Stromal cell of bone marrow (primary cell): ENCODE measurements at places on chromosomes 7 and 10.
A peak's percentile ranks its signal among the peaks of the same experiment; 100 is the strongest.

DNA sequence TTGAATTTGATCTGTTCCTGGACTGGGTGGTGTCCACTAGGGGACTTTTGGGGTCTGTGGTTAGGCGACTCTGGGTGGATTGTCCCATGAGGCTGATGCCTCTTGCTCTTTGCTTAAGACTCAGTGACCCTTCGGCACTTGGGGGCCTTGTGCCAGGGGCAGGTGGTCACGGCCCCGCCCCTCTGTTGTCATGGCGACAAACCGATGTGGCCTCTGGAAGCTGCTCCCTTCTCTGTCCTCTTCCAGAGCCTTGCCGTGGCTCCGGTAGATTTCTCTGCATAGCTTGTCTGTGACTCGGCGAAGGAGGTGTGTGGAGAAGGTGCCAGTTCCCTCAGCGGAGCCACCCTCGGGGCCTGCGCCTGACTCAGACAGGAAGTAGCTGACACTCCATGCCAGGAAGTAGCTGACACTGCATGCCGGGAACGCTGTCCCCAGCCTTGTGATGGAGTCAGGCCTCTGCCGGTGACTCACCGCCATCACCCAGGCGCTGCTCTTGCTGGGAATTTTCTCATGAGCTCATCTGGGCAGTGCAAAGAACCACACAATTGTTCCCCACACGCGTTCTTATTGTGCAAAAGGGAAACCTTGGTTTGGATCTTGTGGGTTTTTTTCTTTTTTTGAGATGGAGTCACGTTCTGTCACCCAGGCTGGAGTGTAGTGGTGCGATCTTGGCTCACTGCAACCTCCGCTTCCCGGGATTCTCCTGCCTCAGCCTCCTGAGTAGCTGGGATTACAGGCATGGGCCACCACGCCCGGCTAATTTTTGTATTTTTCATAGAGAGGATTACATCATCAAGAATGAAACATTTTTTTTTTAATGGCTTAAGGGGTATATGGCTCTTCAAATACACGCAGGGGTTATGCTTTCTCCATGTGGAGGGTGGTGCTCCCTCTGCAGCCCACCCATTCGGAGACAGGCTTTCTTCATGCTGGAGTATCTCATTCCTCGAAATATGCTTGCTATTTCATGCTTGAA, 72.6 kb downstream of the PFKFB3 start:
- DNase-seq, result peak; percentile 98

- no peak for DNase-seq
These were observed 50.8 kb upstream of the SLC29A3 start for GRCh38 chr10:71268247-71268691.

- DNase-seq, result no peak
These were observed 111.9 kb downstream of the ZMIZ1 start for GRCh38 chr10:79180414-79181221.

DNA sequence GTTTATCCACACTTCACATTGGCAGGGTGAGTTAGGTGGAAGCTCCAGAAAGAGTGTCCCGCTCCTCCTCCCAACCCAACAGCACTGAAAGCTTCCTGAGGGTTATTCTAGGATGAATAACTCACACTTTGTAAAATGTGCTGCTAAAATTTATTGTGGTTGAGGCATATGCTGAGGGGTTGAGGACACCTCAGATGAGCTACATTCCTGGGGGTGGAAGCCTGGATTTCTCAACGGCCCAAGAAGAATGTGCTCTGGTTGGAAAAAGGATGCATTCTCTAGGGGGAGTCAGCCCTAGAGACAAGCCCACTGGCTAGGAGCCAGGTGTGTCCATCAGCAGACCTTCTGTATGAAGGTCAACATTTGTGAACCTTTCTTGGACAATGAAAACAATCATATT, 91.5 kb upstream of the PDE1C start:
- DNase-seq, result no peak

- DNase-seq, result no peak
These were observed 37.0 kb upstream of the PDCD4 start for GRCh38 chr10:110834629-110835301.

DNA sequence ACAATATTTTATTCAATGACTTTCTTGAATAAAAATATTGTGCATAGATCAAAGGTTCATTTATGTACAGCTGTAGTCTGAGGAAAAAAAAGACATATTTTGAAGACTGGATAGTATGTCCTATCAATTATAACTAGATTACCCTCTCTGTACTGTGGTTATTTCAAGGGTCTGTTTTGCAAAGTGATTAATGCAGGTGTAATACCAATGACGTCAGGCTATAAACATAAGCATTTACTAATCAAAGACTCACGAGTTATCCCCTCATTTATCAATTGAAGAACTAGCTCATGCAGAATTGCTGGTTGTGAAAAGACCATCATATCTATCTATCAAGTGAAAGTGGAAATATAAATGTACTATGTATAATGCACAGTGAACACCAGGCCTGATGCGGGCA, 213.6 kb upstream of the HGF start:
- no peak for DNase-seq

DNA sequence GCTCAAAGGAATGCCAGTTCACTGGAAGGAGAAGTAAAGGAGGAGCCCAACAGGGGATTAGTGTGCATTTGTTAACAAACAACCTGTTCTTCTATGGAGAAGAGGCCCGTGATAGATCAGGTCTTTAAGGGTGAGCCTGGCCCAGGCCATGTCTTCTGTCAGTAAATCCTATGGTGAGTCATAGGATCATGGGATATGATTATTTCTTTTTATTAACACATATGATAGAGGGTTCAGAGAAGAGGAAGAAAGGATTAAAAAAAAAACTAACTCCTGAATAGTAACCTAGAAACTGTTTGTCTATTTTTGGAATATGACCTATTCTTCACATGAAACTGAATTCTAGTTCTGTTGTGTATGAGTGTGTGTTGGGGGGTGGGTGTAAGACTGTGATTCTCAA, 70.4 kb downstream of the GPR158 start:
- DNase-seq, result no peak

- DNase-seq, result no peak
These were observed 3.7 kb upstream of the STK32C start for GRCh38 chr10:132311338-132311939.

DNA sequence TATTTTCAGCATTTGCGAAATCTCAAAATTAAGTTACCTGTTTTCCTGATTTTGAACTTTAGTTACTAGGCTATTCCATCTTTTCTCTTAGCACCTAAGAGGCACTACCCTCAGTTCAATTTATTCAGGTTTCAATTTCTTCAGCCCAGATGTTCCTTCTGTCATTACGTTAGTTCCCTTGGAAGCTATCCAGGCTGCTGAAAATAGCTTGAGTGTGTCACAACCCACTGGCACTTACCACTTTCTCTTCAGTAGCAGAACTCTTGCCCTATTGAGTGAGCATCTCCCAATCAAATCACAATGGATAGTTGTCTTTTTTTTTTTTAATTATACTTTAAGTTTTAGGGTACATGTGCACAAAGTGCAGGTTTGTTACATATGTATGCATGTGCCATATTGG, 332.7 kb upstream of the LRGUK start:
- no peak for DNase-seq

DNA sequence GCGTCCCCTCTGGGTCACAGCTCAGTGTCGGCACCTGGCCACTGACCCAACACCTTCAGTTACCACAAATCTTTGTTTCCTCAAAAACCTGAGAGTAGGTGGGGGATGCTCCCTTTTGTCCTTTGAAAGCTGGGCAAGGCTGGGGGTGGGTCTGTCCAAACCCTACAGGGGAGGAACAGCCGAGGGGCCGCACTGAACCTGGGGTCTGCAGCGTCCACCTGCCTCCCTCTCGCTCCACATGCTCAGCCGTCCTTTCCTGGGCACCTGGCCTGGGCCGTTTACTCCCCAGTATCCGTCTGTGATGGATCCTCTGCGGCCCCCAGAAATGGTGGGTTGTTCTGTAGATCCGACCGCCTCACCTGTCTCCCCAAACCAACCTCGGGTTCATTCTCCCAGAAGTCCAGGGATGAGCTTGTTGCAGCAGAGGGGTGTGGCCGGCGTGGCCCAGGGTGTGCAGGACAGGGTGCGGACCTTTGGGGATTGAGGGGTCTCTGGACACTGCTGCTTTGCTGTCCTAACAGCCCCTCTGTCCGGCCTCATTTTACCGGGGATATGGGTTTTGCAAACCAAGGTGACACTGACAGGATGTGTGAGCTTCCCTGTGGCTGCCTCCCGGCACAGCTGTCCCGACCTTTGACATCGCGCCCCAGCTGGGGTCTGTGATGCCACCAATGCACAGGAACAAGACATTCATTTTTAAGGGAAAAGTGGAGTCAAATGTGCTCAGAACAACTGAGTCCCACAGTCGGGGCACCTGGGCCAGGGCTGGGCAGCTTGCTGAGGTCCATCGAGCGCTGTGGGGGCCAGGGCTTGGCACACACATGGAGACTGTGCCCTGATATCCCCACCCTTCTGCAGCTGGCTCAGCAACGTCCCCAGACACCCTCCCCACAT, 115.9 kb downstream of the VIPR2 start:
- no peak for DNase-seq

- DNase-seq, result no peak
These were observed 32.4 kb downstream of the CALML3 start for GRCh38 chr10:5557040-5557721.

DNA sequence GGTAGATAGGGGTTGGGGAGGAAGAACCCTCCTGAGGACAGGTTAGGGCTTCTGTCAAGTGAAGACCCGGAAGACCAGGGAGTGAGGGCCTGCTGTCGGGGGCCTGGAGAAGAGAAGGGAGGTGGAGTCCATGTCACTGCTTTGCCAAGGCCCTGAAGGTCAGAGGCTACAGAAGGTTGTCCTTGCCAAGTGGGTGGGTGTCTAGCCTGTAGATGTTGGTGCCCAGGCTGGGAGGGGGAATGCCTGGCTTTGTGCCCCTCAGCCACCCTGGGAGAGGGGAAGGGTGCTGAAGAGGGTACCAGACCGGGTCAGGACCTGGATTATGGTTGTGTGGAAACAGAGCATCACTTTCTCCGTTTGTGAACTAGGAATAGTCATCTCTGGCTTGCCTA, 67.2 kb upstream of the AQP1 start:
- DNase-seq, result no peak

- no peak for DNase-seq
These were observed 96.8 kb downstream of the DNAJB6 start for GRCh38 chr7:157433628-157434027.

DNA sequence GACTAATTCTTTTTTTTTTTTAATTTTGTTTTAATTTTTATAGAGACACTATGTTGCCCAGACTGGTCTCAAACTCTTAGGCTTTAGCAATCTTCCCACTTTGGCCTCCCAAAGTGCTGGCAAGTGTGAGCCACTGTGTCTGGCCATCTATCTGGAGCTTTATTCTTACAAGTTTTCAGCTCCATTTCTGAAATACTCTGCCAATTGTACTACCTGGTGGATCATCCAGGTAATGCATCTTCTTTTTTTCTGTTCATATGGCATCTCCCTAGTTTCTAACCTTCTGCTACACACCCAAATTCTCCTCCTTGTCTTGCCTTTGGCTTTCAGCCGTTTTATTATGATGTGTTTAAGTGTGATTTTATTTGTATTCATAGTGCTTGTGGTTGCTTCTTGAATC, 40.2 kb downstream of the ZNF365 start:
- DNase-seq, result no peak

DNA sequence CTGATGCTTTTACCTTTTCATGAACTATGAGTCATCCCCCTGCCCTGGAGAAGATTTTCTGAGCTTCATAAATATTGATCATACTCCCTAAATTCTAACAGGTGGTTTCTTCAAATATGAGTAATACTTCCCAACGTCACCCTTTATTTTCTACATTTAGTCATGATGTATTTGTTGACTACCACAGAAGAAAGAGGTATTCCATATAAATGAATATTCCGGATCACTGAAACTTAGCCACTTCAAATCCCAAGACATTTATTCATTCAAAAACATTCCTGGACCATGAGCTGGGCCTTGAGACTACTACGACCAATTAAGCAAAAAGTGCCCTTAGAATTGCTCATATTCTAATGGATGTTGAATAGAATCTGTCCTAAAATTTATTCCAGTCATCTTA, 395.8 kb upstream of the NPVF start:
- DNase-seq, result no peak

DNA sequence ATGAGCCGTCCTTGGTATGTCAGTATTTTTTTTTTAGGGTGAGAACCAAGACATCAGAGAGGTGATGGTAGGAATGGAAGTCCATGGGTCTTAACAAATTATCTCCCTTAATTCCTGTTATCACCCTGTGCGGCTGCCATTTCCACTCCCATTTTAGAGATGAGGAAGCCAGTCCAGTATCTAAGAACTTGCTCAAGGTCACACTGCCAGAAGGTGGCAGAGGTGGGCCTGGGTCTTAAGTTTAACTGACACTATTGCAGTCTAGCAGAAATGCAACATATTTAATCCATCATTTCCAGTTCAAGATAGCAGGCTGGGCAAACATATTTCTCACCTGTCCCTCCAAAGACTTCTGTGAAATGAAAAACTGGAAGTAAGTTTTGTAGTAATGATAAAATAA, 108.3 kb downstream of the GLI3 start:
- DNase-seq, result no peak

GRCh38 chr10:9577746-9578145, 1439.9 kb upstream of the CELF2 start:
- no peak for DNase-seq

- no peak for DNase-seq
These were observed 11.1 kb downstream of the CDK14 start for GRCh38 chr7:90607196-90607595.

GRCh38 chr7:90933984-90934383, 330.2 kb upstream of the FZD1 start:
- DNase-seq, result no peak

GRCh38 chr10:6213257-6213905, 10.6 kb downstream of the PFKFB3 start:
- no peak for DNase-seq

GRCh38 chr10:14326581-14326980, 4.1 kb downstream of the FRMD4A start:
- no peak for DNase-seq

DNA sequence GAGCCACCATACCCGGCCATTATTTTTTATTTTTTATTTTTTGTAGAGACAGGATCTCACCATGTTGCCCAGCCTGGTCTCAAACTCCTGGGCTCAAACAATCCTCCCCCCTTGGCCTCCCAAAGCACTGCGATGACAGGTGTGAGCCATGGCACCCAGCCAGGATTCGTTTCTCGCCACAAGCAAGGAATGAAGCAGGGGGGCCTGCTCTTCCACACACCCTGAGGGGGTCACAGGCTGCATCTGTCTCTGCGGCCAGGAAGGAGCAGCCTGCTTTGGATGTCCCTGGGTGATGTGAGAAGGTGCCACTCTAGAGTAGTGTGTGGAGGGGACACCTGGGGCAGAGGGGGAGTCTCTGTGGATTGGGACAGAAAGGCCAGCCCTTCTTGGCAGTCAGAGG, 61.3 kb upstream of the TNRC18 start:
- DNase-seq, result no peak

GRCh38 chr10:48501787-48502771, 102.8 kb downstream of the ARHGAP22 start:
- DNase-seq, result no peak

GRCh38 chr10:98100476-98100875, 34.0 kb upstream of the R3HCC1L start:
- DNase-seq, result no peak

DNA sequence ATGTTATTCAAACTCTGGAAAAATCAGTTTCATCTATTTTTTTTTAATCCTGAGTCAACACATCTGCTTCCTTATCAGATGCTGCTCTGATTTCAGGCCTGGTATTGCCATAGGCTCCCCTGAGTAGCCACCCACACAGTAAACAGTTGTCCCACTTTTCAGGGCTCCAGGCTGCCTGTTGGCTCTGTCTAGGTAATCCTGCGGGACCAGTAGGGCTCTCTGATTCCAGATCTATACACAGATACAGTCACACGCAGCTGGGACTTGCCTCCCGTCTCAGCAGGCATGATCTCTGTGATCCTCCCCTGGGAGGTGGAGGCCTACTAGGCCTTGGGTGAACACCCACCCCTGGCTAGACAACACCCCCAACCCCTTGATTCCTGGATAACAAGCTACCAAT, 206.1 kb downstream of the CREB5 start:
- no peak for DNase-seq
